ENCODE measurements at places on chromosomes 6 and 20. TPM values are rescaled to one million over a fixed set of nuclear protein-coding genes. Genes with fewer than 3 reads are reported as not detected.

DNA sequence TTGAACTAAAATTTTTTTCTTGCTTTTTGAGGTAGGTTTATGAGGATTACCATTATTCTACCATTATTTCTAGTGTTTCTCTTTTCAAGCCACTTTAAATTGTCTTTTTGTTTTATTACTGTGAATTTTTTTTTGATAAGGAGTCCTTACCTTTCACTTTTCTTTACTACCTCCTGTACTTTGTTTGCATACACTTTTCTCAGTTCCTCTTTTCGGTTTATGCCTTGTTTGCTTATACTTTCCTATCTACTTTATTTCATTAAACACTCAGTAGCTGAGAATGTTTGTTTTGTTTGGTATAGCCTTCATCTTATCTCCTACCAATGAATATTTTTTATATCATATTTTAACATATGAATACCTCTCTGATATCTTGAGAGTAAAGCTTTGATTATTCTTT is 147.9 kb downstream of the TFAP2B start:
- DNase-seq, result no peak

Gene CCDC170
- 0.17 TPM for total RNA-seq

- DNase-seq, result no peak
Measured at GRCh38 chr6:84139311-84139710, 88.1 kb downstream of the CEP162 start.

Gene POPDC3
- 0.62 TPM for total RNA-seq

DNA sequence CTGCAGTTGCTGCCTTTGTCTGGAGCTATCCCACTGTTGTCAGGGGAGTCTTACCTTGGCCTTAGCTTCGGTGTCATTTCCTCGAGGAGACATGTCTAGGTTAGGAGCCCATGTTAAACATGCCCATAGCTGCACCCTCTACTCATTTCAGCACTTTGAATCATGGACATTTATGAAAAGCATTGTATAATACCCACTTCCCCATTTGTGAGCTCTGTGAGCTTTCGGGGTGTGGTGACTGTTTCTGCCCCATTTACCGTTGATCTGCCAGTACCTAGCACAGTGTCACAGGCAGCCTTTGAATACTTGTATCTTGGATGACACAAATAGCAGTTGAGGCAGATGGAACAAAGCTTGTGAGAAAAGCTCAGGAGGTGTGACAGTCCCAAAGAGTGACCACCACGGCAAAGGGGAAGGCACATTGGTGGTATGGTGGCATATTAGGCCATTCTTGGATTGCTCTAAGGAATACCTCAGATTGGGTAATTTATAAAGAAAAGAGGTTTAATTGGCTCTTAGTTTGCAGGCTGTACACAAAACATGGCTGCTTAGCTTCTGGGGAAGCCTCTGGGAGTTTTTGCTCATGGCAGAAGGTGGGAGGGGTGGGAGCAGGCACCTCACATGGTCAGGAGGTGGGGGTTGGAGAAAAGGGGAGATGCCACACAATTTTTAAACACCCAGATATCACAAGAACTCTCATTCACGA is 42.0 kb downstream of the JARID2 start:
- no peak for DNase-seq

DNA sequence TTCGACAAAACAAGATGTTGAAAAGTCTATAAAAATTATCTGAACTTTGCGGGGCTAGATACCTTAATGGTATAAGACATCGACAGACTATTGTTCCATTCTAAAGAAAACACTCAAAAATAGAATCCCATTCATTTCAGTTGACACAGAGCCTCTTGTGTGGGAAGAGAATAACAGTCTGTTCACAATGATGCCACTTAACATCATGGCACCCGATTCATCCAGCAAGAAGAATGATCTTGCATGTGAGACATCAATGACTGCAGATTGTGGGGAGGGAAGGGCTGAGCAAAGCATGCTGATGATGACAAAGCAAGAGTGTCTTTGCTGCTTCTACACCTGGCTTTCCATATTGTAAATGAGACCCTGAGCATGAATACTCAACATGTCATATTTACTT is 49.7 kb upstream of the ARMH2 start:
- no peak for DNase-seq

GRCh38 chr6:156154896-156155295 is 622.3 kb upstream of the ARID1B start:
- no peak for DNase-seq

- no peak for DNase-seq
Measured at GRCh38 chr6:155150967-155151671, 112.7 kb upstream of the CLDN20 start.

GRCh38 chr20:952196-952795 is 36.2 kb upstream of the ANGPT4 start:
- DNase-seq, result no peak

DNA sequence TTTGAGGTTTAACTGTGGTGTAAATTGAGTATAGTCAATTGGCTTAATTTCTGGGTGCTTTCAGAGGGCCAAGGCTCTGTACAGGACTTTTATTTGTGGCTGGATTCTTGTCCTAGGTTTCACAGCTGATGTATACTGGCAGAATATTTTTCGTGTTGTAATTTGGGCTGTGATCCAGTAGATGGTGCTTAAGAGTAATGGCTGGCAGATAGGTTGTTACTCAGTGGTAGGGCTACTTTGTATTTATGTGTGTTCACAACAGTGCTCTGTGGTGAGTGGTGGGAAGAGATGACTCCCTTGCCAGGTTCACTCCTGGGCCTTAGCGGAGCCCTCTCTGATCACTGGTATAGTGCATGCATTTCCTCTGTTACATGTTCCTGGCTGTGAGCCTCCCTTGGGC is 34.5 kb upstream of the FERMT1 start:
- DNase-seq, result peak; percentile 19

DNA sequence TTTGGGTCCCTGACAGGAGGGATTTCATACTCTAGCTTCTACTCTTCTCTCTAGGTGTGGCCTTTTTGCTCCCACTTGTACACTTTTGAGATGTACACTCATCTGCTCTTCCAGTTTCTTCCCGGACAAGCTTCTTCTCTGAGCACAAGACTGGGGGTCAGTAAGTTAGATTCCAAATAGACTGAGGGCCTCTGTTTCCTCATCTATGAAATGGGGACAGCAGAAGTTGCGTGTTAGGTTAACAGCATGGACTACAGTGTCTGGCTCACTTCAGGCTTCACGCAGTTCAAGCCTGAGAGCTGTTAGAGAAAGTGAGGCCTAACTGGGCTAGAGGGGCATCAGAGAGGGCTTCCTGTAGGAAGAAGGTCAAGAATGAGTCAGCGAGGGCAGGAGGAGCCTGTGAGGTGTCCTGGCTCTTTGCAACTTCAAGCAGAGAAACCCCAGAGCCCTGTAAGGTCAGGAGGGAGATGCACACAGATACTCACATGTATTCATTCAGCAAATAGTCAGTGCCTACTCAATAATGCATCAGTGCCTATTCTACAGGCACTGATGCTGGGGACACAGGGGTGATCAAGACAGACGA is 20.6 kb downstream of the XKR7 start:
- no peak for DNase-seq

All from A673 (cell line).